ENCODE measurements at places on chromosomes 12 and 14.
A peak's percentile ranks its signal among the peaks of the same experiment; 100 is the strongest.

DNA sequence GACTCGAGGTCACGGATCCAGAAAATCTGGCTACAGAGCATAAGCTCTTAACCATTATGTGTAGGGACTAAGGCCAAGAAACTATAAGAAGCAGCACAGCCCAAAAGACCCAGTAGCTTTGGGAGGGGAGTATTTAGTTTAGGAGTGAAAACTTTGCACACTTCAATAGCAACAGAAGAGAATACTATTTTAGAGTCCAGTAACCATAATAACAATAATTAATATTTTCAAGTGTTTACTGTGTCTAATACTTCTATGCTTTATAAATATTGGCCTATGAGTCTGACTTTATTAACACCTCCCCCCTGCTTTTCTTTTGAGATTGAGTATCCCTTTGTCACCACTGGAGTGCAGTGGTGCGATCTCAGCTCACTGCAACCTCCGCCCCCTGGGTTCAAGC, 82.8 kb downstream of the SUDS3 start:
- no peak for DNase-seq

- no peak for DNase-seq
These were observed 16.7 kb downstream of the ARG2 start for GRCh38 chr14:67636361-67636919.

DNA sequence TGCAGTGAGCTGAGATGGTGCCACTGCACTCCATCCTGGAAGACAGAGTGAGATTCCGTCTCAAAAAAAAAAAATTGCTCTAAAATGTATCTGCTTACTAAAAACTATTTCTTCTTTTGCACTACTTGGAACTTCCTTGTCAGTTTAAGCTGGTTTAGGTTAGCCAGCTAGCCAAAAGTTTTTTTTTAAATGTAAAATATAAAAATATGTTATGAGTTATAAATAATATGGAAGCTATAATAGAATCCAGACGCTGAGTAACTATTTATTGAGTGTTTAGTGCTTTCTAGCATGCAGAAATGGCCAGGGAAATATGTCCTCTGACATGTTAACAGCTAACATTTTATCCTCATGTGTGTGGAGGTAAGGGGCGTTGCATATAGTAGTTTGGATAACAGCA, 85.6 kb downstream of the PLEKHA5 start:
- DNase-seq: no peak

GRCh38 chr12:6354495-6355393, 12.9 kb upstream of the TNFRSF1A start:
- DNase-seq: no peak

DNA sequence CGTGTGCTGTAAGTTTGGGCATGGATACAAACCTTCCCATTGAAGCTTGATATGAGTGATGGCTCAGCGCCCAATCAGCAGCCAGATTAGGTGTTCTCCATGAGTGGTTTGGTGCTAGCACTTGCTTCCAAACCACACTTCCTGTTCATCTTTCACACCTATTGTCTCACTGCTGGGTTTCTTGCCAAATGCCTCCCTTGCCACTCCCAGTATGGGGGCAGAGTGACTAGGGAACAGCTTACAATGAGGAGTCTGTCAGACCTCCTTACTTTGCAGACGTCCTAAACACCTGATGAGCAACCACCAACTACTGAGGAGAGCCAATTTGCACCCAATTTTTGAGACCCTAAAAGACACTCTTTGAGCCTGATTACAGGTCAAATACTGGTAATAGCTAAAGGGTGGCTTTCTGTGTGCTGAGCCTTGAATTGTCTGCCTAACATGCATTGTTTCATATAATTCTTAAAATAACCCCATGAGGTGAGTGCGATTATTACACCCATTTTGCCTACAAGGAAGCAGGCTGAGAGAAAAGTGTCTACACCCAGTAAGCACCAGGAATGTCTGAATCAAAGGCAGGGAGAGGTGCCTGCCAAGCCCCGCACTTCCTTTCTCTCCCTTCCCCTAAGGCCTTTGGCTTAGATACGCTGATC, 48.4 kb upstream of the FOS start:
- peak; percentile 37 for DNase-seq

DNA sequence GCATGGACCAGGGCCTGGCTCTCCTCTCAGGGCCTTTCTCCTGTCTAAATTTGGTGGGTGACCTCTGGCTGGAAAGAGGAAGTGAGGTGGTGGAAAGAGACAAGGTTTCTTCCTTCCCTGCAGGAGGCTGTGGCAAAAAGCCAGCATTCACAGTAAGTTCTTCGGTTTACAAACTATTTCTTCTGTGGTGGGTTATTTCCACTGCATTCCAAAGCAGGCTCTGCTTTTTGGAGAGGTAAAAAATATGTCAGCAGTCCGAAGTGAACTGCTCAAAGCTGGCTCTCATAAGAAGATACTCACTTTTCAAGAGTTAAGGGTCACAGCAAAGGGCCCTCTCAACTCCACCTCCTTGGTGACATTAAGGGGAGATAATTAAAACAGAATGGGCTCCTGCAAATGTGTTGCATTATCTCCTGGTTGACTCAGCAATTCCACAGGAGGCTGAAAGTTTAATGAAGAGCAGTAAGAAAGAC, 48.9 kb upstream of the POC1B start:
- no peak for DNase-seq

- DNase-seq: no peak
These were observed 22.7 kb upstream of the GTF2A1 start for GRCh38 chr14:81243499-81243898.

- no peak for DNase-seq
These were observed 55.7 kb downstream of the PAX9 start for GRCh38 chr14:36717363-36717762.

- DNase-seq: no peak
These were observed 49.1 kb upstream of the RGS6 start for GRCh38 chr14:71883094-71883493.

DNA sequence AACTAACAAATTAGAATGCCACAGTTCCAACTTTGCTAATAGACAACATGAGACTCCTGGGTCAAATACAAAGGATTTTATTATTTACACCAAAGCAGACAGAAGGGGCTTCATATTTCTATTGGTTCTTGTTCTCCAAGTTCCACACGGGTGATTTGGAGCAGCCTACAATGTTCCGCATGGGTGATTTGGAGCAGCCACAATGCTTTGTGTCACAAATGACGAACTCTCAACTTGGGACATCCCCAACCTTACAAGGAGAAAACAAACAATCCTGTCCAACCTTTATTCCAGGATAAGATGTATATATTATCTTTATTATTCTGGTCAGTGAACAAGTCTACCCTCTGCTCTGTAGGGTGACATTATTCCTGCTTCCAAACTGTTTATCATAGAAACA, 694.3 kb upstream of the MGAT4C start:
- DNase-seq: no peak

Data from stimulated activated CD8-positive, alpha-beta memory T cell treated with anti-CD3 and anti-CD28 coated beads, Interleukin-4, amount 100 ng/mL, for 4 hours (primary cell).